Activated effector memory CD4-positive, alpha-beta T cell treated with Interleukin-2 at 50 U/mL for 16 hours (primary cell): ENCODE measurements at places on chromosomes 11 and 22.

- no peak for DNase-seq
Measured at GRCh38 chr11:10592331-10592730, 23.9 kb upstream of the LYVE1 start.

DNA sequence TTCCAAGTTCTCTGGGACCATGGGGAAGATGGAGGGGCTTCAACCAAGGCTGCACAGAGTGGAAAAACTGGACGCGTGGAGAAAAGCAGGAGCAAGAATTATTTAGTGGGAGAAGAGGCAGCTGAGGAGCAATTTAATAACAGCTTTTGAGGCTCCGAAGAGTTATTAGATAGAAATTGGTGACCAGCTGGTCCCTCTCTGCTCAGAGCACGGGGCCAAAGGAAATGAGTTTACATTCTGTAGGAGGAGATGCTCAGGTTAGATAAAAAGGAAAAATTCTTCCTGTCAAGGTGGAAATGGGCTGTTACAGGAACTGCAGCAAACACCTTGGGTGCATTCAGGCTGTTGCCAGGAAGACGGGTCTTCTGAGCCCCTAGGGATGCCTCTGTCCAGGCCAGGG, 47.0 kb upstream of the GALNT18 start:
- DNase-seq = no peak

- DNase-seq = no peak
Measured at GRCh38 chr11:1344056-1344635, 34.7 kb upstream of the TOLLIP start.

DNA sequence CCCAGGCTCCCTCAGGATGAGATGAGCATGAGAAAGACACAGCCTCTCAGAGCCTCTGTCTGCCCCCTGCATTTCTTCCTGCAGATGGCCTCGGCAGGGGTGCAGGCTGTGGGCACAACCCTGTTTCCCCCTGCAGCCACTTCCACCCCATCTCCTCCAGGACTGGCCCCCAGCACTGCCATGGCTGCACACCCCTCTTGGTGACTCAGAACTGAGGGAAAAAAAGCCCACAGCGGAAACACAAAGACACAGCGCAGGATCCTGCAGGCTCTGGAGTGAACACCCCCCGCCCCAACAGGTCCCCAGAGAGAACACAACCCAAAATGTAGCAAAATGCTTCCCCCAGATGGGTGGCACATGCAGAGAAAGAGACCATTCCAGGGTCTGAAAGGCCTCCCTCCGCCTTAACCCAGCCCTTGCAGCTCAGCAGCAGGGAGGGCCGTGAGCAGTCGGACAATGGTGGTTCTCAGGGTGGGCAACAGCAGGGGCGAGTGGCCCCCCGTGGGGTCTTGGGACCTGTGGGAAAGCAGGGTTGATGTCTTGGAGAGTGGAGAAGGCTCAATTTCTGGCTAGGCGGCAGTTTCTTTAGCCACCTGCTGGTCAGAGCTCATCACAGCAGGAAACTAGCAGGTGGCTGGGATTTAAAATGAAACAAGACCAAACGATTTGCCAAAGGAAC, 8.0 kb downstream of the TUBGCP6 start:
- DNase-seq = no peak

DNA sequence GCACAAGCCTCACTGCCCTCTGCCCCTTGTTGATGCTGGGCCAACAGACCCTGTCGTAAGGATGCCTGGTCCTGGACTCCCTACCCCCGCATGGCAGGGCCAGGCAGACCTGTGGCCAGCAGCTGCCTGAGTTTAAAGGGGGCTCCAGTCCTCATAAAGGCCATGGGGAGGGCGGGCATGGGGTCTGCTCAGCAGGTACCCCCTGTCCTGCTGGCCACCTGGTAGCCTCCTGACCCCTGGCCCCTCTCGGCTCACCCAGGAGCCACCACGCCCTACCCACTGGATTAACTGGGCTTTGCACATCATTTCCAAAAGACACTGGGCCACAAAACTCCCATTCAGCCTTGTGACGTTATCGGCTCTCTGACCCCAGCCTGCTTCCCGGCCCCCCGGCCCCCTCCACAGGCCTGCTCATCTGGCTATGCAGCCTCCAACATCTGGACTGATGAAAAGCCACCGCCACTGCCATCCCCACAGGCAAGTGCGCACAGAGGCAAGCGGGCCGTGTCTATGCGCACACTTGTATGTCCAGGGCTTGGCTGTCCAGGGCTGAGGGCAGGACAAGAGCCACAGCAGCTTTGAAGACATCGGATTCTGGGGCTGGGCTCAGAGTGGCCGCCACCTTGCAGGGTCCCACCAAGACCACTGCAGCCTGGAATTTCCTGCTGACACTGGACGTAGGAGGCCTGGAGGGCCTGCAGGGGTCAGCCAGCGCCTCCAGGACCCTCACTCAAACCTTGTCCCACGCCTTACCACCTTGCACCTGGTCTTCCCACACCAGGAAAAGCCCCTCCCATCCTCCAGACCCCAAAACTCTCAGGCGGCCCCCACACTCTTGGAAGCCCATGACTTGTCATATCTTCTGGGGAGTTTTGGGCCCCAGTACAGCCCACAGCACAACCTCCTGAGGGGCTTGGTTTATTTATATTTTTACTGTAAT, 48.7 kb downstream of the IGF2 start:
- no peak for DNase-seq

- no peak for DNase-seq
Measured at GRCh38 chr11:62602141-62603071, 741 bp upstream of the MTA2 start.

DNA sequence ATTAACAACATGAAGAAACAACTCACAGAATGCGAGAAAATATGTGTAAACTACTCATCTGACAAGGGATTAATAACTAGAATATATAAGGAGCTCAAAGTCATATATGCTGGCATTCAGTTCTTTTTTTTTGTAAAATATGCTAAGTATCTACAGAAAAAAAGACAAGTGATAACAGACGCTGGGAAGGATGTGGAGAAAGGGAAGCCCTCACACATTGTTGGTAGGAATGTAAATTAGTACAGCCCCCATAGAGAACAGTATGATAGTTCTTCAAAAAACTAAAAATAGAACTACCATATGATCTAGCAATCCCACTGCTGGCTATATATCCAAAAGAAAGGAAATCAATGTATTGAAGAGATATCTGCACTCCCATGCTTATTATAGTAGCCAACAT, 13.8 kb downstream of the GAB2 start:
- no peak for DNase-seq

DNA sequence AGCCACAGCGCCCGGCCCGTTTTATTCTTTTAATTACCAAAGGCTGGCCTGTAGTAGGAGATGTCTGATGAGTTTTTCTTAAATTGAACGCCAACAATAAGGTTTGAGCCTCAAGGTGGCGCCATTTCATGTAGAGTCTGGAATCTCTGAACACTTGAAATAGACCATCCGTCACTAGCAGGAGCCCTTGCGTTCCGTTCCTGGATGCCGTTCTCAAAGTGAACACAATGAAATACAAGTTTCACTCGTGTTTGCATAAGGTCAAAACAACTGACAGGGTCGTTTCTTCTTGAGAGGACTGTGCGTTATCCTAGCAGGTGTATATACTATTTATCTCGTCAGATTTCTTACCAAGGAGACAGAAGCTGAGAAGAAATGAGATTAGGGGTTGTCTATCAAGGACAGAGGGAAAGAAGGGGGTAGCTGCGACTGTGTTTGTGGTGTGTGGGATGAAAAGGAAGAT, 18.7 kb upstream of the SCGB1D1 start:
- peak; percentile 40 for DNase-seq

DNA sequence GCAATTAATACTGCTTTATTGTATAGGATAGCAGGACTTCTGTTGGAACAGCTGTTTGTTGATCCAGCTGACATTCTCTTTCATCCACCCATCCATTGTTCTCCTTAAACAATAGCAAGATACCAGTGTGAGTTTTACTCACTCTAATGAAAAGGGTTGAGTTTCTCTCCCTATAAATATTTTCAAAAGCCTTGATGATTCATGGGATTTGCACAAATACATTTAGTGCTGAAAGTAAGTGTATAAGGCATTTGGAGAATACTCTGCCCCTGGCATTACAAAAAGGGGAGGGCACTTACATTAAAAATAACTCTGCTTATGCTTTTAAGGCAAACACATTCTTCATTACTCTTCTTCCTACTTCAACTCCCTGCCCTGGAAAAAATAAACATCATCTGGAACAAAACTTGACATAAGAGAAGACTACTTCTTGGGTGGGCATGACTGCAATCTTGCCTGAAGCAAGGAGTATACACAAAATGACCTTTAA, 634.9 kb downstream of the METTL15 start:
- no peak for DNase-seq

DNA sequence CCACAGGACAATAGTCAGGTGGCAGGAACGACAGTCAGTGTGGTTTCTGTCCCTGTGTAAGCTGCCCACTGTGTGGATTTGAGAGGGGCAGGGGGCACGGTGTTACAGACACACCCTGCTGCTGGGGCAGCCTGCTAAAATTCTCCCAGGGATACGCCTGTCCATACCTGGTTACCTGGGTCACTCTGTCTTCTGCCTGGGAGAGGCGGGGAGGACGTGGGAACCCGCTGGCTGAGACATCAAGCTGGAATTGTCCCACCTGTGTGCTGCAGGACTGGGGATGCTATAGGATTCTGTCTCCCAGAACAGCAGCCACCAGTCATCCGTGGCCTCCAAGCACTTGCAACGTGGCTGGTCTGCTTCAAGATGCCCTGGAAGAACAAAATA, 63.8 kb upstream of the LINC01488 start:
- DNase-seq = no peak

DNA sequence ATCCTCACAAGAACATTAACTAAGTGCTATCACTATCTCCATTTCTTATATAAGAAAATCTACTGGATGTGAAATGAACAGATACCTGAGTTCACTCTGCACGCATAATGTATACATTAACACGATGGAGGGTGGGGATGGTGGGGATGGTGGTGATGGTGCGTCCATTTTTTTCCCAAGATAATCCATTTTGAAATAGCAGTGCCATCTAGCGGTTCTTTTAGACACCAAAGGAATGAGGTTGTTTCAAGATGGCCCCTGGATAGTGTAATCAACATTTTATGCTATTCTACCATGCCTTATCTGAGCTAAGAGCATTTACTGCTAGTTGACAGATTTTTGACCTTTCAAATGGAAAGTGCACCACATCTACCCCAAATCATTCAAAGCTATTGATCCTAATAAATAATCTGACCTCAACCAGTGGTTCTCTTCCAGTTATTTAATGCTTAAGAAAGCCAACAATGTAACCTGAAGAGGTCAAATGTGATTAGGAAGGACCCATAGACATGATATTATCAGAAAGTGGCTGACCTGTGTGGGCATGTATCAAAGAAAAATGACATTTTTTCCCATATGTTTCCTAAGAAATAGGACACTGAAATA, 714.7 kb upstream of the TENM4 start:
- no peak for DNase-seq

DNA sequence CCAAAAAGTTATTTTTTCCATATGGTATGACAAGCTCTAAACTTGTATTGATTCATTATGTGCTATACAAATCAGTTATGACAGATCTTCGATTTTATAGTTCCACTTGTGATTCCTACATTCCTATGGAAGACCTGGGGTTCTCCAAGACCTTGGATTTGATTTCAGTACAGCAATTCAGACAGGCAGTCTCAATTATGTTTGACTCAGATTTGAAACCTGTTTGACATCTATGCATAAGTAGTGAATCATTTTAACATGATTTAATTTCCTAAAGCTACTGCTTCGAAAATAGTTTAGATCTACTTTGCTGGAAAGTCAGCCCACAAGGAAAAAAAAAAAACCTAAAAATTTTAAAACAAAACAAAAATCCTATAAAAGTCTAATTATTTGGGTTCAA, 820.4 kb downstream of the LUZP2 start:
- DNase-seq = no peak

DNA sequence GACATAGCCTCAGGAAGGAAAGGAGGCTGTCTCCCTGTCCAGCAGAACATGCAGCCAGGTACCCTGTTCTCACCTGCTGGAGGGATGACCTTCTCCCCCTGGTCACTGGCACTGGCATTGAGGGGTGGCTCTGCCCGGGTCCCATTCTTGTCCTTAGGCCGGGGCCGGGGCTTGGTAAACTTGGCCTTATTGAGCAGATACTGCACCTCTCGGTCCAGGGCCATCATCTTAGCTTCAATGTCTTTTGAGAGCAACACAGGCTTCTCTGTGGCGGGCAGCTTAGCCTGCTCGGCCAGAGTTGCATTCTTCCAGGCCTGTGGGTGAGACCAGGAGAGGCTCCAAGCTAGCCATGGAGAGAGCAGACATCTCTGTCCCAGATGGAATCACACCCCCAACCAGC, 10.5 kb downstream of the HYOU1 start:
- DNase-seq = no peak

DNA sequence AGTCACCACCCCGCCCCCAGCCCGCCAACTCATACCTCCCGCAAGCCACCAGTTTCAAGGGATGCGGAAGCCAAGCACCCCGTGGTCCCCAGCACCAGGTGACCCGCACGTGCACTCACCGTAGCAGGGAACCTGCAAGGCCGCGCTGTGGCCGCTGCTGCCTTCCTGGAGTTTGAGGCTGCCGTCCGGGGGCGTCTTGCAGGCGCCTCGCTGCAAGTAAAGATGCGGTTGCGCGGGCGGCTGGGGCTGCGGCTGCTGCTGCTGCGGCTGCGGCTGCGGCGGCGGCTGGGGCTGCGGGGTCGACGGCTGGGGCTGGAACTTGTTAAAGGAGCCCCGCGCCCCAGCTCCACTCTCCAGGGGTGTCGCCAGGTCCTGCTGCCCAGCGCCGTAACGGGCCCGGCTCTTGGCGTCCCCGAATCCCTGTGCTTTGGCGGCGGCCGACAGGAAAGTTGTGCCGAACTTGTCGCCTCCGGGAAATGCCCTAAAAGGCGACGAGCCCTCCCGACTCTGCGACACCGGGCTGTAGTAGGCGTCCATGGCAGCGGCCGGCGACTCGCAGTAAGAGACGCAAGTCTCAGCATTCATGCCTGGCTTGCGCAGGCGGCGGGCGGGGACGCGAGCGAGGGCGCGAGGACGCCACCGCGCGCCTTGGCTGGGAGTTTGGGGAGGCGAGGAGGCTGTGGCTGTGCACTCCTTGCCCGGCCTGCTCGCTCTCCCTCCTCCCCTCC, at the start of gene ALX4:
TSS of gene ALX4 (minus strand) at position 662 of the 728 bp plus-strand sequence. CDS start at position 585, 77 bp downstream.
- DNase-seq = no peak

GRCh38 chr11:127791844-127792243, 791.3 kb upstream of the KIRREL3 start:
- no peak for DNase-seq

- DNase-seq = no peak
Measured at GRCh38 chr22:19846620-19847344, 7.9 kb downstream of the GNB1L start.

GRCh38 chr11:65489035-65489705, 9.7 kb upstream of the MALAT1 start:
- DNase-seq = no peak

- no peak for DNase-seq
Measured at GRCh38 chr11:108527382-108527781, 29.2 kb upstream of the POGLUT3 start.

GRCh38 chr22:41687901-41688364, 734 bp downstream of the SNU13 start:
- no peak for DNase-seq

- DNase-seq = no peak
Measured at GRCh38 chr11:134863294-134863693, 451.3 kb upstream of the B3GAT1 start.
